ENCODE measurements at places on chromosomes 6 and 20.

GRCh38 chr20:54914995-54915394 lies 439.6 kb downstream of the DOK5 start:
- DNase-seq: no peak

DNA sequence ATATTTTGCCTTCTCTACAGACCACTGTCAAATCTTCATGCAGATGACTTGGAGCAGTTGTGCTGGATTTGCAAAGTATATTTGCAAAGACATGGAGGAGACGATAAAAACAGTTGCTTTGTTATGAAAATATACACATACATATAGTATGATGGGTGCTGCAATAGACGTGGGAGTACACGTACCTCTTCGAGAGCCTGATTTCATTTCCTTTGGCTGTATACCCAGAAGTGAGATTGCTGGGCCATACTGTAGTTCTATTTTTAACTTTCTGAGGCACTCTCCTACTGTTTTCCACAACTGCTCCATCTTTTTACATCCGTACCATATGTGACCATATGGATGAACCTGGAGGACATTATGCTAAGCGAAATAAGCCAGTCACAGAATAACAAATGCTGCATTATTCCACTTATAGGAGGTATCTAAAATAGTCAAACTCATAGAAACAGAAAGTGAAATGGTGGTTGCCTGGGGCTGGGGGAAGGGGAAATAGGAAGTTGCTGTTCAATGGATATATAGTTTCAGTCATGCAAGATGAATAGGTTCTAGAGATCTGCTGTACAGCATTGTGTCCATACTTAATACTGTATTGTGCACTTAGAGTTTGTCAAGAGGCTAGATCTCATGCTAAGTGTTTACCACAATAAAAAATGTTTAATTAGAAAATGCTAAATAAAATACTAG lies 223.8 kb downstream of the HAO1 start:
- no peak for DNase-seq

DNA sequence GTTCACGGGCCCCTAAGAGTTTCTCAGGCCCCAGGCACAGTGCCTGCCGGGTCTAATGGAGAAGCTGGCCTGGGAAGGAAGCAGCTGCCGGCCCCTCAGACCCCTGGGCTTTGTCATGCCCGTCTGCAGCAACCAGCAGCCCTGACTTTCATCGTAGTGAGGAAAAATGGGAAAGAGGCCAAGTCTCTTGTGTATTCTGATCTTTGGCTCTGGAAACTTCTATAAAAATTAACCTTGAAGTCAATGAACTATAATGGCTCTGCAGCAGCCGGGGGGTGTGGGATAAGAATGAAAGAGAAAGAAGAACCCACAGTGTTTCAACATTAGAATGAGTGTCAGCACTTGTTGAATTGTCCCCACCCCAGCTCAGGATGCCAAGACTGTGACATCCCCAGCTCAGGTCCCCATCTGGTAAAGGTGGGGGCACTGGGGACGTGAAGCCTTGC lies 12.9 kb downstream of the TGM2 start:
- DNase-seq: no peak

- DNase-seq: no peak
Observed at GRCh38 chr6:98832284-98833056, 1.9 kb upstream of the POU3F2 start.

- DNase-seq: no peak
Observed at GRCh38 chr20:31856516-31856915, 11.1 kb upstream of the FOXS1 start.

DNA sequence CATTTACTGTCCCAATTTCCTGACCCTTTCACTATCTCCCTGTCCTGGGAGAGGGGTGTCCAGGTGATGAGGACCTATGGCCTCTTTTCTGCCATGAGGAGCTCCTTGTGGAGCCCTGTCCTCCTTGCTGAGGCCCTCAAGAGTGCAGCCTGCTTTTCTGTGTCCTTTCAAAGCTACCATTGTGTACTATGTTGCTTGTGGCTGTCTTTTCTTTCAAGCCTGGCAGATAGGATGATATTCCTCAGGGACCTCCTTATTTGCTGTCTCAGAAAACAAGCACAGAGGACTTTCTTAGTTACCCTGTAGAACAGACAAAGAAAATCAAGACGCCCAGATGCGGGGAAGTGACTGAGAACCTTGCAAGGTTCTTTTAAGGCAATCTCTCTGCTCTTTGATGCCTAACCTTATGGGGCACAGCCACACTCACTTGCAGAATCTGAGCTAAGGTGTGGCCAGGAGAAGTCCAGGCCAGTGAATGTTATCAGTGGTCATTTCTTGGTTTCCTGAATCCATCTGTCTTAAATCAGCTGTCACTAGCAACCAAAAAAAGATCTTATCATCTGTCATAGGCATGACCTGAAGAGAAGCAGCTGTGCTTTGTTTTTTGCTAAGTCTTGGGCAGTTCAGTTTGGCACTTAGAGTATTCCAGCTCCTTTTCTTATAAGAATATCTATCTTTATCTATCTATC lies 17.2 kb downstream of the CARMIL1 start:
- no peak for DNase-seq

DNA sequence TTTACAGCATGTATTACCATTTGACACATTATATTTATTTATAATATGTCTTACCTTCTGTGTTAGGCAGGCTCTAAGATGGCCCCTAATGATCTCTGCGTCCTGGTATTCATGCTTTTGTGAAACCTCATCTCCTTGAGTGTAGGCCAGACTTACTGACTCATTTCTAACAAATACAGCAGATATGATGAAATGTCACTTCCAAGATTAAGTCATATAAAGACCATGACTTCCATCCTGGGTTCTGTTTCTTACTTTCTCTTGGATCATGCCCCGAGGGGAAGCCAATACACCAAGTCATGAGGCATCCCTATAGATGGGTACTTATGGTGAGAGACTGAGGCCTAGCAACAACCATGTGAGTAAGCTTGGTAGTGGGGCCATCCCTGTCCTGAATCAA lies 30.2 kb downstream of the ZHX3 start:
- no peak for DNase-seq

- no peak for DNase-seq
Observed at GRCh38 chr20:57638173-57638894, 18.1 kb upstream of the ZBP1 start.

DNA sequence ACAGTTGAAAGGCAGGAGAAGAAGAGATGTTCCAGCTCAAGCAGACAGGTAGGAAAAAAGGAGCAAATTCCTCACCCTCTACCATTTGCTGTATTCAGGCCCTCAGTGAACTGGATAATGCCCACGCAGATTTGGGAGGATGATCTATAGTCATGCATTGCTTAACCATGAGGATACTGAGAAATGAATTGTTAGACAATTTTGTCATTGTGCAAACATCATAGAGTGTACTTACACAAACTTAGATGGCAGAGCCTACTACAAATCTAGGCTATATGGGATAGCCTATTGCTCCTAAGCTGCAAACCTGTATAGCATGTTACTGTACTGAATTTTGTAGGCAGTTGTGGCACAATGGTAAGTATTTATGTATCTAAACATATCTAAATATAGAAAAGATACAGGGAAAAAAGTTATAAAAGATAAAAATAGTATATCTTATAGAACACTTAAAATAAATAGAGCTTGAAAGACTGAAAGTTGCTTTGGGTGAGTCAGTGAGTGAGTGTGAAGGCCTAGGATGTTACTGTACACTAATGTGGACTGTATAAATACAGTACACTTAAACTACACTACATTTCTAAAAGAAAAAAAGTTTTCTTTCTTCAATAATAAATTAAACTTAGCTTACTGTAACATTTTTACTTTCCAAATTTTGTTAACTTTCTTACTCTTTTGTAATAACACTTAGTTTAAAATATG lies 672.3 kb downstream of the UTRN start:
- DNase-seq: no peak
